ENCODE measurements at places on chromosomes 7 and 10.
A peak's percentile ranks its signal among the peaks of the same experiment; 100 is the strongest.

GRCh38 chr10:116828116-116828515 lies 21.2 kb upstream of the ENO4 start:
- DNase-seq: no peak

DNA sequence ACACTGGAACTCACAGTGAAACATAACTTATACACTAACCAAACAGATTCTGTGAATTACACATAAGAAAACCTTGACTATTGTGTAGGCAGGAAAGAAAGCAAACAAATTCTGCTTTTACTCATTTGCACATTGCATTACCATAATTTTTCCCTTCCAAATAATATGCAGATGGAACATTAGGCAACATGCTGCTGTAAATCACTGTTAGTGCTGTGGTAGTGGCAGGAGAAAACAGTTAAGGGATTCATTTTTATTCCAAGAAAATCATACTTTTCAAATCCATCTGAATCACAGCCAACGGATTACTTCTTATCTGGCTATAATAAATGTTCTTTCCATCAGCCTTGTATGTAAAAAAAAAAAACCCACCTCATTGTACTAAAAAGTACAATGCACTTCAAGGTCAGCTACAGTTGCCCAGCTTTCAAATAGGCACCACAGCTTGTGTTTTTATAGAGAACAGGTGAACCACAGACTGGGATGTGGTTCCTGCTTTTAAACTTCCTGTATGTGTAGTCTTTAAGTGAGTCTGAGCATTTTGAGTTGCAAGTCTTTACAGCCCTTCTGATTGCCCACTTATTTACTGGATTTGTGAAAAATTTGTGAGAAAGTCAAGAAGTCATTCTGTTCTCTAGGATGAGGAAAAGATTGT lies 590.0 kb upstream of the SEMA3D start:
- DNase-seq: peak; percentile 71

DNA sequence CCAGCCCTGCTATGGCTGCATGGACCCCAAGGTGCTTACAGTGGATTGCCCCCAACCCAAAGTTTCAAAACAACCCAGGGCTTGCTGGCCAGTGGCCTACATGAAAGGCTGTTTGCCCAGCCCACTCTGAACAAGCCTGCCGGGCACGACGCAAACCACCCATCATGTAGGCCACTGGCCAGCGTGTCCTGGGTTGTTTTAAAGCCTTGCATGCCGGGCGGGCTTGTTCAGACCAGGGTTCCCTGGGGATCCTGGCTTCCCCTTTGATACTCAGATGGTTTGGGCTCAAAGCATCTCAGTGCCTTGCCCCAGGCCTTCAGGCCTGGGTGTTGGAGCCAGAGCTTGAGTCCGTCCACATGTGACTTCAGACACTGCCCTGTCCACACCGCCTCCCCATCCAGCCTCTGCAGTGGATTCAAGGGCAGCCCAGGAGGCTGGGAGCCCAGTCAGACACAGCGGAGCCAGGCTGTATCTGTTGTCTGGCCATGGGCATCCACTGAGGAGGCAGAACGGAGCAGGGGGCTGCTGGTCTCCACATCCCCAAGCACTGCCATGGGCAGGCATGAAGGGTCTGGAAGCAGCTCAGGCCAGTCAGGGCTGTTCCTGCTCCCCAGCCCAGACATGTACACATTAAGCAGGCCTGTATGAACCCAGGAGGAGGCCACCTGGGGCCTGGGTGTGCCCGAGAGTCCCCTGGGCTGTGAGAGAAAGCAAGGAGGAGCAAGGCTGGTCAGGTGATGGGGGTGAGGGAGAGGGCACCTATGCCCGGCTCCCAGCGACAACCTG lies 4.0 kb upstream of the ADIRF start:
- no peak for DNase-seq

- DNase-seq: no peak
Observed at GRCh38 chr7:143397710-143398530, 10.7 kb downstream of the EPHA1 start.

DNA sequence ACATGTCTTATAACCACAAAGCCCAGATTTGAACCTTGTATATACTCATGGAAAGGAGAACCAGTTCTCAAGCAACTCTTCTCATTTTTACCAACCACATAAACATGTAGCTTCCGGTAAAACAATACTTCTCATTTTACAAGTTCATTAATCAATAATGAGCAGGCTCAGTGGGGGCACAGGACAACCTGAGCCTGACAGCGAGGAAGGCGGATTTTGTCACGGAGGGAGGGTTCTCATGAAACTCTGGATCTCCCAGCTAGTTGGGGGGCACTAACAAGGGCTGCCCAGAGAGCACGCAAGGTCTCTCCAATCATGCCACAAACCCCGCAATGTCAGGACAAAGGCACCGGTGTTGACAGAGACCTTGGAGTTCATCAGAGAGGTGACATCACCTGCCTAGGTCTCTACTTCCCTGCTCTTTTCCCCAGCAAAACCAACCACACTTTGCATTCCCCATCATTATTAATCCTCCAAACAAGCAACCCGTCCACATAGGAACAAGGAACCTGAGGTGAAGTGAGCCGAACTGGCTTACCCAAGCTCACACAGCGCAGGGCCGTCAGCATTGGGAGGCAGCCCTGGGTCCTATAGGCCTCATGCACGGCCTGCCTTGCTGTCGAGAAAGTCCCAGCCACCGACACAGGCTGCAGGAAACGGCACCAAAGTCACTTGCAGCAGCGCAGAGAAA lies 192.1 kb upstream of the KLF14 start:
- no peak for DNase-seq
